Naive thymus-derived CD8-positive, alpha-beta T cell (primary cell): ENCODE measurements at places on chromosomes 7 and 10. TPM values are rescaled to one million over a fixed set of nuclear protein-coding genes. Genes with fewer than 3 reads are reported as not detected.

Gene TRIM8
- 61.4 TPM for total RNA-seq

GRCh38 chr10:95382596-95382995 lies 91.8 kb upstream of the PDLIM1 start:
- no peak for DNase-seq

DNA sequence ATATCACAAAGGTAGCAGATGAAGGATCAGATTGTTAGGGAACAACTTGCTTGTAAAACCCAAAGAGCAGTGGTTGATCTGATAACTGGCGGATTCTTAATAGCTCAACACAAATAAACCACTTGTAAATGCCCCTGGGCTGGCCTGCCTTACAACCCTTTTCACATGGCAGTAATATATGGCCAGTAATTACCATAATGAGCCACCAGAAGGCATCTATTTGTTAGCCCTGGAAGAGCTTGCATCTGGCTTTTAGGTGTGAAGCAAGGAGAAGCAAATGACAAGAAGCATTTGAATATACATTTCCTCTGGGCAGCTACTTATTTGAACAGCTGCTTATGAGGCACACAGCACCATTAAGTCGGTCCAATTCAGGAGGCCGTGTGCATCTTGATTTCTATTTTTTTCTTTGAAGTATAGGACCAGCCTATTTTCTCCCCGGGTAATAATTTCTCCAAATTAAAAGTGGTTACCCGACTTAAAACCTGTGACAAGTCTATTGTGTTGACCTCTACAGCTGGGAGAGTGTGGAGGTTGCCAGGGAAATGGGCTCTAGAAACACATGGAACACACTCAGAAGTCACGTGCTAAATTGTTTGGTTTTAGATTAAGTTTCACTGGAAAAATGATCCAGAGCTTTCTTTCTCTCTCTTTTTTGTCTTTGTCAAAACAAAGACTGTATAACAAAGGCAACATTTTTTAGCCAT lies 113.4 kb downstream of the SEM1 start:
- DNase-seq = no peak

DNA sequence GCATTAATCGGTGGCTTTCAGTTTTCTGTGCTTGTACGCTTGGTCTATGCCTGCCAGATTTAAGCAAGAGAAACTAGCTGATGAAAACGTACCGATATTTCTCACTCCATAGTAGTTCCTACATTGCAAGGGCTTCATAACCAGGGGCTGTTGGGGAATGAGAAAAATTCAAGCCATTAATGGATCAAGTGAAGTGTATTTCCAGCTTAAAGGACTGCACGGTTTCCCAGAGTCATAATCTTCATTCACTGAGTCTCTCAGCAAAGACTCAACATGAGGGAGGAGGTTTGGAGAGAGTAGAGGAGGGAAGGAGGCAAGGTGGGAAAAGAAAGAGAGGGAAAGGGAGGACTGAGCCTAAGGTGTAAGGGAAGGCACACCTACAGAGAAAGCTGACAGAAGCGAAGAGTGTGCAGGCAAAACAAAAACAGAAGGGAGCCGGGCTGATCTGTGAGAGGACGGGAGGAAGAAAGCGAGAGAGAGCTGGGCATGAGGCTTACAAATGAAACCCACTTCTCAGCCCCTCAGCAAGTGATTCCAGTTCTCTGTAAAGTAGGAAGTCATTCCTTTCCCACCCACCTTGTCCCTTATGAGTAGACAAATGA lies 625 bp downstream of the GIMAP2 start:
- no peak for DNase-seq

DNA sequence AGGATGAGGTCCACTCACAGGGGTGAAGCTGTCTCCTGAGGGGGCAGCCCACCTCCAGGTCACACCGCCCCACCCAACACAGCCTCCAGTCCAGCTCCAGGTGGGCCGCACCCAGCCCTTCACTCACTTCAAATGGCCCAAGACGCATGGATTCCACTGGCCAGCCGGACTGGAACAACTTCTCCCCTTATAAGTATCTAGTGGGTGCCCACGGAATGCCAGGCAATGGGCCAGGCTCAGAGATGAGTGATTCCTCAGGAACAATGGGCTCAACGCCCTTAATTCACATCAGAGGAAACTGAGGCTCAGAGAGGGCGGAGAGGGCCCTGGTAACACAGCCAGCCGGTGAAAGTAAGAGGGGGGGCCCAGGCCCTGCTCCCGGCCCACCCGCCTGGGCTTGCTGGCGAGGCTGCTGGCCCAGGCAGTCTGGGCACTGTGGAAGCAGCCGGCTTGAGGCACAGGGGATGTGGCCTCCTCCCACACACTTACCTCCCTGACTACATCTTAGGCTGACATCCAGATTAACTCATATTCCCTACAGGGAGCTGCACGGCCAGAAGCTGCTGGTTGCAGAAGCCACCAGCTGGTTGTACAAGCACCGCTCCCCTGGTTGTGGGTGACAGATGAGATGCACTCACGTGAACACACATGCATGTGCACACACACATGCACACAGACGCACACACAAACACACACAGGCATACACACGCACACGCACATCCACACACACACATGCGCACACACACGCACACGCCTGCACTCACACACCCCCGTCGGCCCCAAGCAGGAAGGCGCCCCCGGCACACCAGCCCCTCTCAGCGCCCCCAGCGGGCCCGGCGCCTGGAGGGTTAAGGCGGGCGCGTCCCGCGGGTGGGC lies 1.0 kb upstream of the FAM20C start:
- DNase-seq = no peak
